Endothelial cell of umbilical vein (primary cell): ENCODE measurements at places on chromosomes 12 and 14. TPM values are rescaled to one million over a fixed set of nuclear protein-coding genes. Genes with fewer than 3 reads are reported as not detected.

The HOXC12 gene
- total RNA-seq: not detected in 2 replicates

DNA sequence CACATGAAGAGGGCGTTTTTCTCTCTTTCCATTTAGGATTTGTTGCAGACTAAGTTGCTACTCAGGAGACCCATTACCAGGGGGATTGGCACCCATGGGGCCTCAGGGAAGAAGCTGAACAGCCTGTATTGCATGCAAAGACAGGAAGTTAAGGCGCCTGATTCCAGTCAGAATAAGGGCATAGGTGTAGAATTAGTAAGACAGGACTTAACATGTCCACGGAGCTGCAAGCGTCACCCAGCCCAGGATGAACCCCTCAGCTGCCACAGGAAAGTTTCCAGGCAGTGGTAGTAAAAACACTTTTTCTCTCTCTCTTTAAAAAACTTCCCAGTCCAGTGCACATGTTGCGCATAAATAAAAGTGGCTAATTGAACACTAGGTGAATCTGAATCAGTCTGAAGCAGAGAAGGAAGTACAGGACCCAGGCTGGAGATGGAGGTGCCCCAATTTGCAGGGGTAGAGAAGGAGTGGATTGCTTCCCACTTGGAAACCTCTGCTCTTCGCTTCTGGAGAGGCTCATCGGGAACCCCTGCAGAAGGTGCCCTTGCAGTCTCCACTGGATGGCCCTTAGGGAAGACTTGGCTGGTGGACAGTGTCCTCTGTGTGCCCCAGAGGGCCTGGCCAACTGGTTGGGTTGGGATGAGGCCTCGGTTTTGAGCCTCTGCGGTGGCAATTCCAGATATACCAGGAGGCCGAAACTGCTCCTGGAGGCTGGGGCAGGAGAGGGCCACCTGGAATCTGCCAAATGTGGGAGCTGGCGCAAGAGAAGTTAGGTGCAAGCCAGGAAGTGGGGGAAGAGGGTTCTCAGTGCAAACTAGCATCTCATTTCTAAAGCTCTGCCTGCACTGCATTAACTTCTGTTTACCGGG, 10.7 kb upstream of the TBX3 start:
- H3K4me3 ChIP-seq: no peak overlapping the region
- no peaks in the 10 kb centered on the region for H3K4me1 ChIP-seq
- no peak for DNase-seq

The KLRC4 gene
- total RNA-seq: not detected in 2 replicates

DNA sequence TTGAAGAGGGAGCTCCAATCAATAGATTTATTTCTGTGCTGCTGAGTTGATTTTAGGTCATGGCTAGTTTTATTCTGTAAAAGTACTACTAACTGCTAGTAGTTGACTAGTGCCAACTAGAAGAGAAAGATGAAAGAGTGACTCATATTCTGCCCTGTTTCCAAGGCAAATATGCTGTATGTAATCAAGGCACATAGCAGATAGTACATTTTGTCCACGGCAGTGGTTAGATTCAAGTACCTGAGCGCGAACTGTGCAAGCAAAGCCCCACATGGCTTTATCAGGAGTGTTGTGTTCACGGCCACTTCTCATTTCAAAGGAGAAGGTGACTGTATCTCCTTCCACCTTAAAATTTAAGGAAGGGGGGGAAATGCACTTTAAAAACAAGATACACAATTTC, 126.8 kb downstream of the TRAFD1 start:
- no peaks in the 10 kb centered on the region for H3K27me3 ChIP-seq
- H3K27ac ChIP-seq: no peak overlapping the region
- no peak for DNase-seq
- peaks cover 3% of the 10 kb centered on the region for H3K36me3 ChIP-seq
- H3K4me3 ChIP-seq: no peak overlapping the region

GRCh38 chr12:33670284-33670683, 230.7 kb upstream of the SYT10 start:
- H3K27me3 ChIP-seq: no peaks in the 10 kb centered on the region
- no peaks in the 10 kb centered on the region for H3K4me1 ChIP-seq
- DNase-seq: no peak
- no peak overlapping the region for H3K27ac ChIP-seq
- no peaks in the 10 kb centered on the region for H3K36me3 ChIP-seq
- no peak overlapping the region for H3K4me3 ChIP-seq

DNA sequence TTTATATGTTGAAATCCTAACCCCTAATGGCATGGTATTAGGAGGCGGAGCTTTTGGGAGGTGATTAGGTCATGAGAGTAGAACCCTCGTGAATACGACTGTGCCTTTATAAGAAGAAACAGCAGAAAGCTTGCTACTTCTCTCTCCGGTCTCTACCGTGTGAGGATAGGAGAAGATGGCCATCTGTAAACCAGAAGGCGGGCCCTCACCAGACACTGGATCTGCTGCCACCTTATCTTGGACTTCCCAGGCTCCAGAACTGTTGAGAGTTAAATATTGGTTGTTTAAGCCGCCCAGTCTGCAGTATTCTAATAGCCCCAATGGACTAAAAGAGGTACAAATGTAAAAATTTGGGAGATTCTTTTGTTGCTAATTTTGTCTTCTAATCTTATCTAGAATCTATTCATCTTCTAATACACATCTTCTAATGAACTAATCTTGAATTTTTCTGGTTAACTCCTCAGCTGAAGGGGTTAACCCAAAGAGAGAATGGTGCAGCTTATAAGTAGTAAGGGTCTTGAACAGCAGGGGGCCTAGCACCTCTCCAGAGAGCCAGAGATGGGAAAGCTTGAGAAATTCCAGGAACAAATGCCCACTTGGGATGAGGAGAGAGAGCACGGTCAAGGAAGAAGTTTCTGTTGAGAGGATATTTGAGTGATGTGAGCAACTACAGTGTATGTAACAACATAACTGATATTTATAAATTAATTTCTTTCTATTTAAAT, 264.0 kb upstream of the GRIP1 start:
- no peaks in the 10 kb centered on the region for H3K36me3 ChIP-seq
- no peaks in the 10 kb centered on the region for H3K27me3 ChIP-seq
- no peaks in the 10 kb centered on the region for H3K4me1 ChIP-seq
- no peak overlapping the region for H3K4me3 ChIP-seq
- no peak overlapping the region for H3K27ac ChIP-seq
- no peak for DNase-seq

- no peak for DNase-seq
- no peaks in the 10 kb centered on the region for H3K4me1 ChIP-seq
- no peaks in the 10 kb centered on the region for H3K36me3 ChIP-seq
- H3K27ac ChIP-seq: no peak overlapping the region
- H3K4me3 ChIP-seq: no peak overlapping the region
Observed at GRCh38 chr14:49882826-49883694, 9.8 kb upstream of the ARF6 start.

DNA sequence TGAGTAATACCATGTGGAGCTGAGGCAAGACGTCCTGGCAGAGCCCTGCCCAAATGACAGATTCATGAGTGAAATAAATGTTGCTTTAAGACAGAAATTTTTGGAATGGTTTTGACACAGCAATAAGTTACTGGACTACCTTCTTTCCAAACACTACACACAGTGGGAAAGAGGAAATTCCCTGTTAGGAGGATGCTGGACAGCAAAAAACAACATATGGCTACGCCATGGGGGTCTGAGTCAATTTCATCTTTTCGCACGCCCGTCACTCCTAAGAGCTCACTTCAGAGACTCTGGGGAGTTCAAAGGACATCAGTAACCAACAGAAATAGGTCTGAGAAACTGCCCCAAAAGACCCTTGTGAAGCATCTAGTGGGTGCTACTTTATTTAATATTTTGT, 55.4 kb downstream of the TMEM132C start:
- no peak overlapping the region for H3K27ac ChIP-seq
- H3K36me3 ChIP-seq: no peaks in the 10 kb centered on the region
- H3K27me3 ChIP-seq: no peaks in the 10 kb centered on the region
- no peak for DNase-seq
- H3K4me3 ChIP-seq: no peak overlapping the region
- no peaks in the 10 kb centered on the region for H3K4me1 ChIP-seq

GRCh38 chr12:101794574-101794973, 36.2 kb downstream of the GNPTAB start:
- no peaks in the 10 kb centered on the region for H3K4me1 ChIP-seq
- DNase-seq: no peak
- H3K4me3 ChIP-seq: no peak overlapping the region
- H3K36me3 ChIP-seq: no peaks in the 10 kb centered on the region
- H3K27me3 ChIP-seq: no peaks in the 10 kb centered on the region

DNA sequence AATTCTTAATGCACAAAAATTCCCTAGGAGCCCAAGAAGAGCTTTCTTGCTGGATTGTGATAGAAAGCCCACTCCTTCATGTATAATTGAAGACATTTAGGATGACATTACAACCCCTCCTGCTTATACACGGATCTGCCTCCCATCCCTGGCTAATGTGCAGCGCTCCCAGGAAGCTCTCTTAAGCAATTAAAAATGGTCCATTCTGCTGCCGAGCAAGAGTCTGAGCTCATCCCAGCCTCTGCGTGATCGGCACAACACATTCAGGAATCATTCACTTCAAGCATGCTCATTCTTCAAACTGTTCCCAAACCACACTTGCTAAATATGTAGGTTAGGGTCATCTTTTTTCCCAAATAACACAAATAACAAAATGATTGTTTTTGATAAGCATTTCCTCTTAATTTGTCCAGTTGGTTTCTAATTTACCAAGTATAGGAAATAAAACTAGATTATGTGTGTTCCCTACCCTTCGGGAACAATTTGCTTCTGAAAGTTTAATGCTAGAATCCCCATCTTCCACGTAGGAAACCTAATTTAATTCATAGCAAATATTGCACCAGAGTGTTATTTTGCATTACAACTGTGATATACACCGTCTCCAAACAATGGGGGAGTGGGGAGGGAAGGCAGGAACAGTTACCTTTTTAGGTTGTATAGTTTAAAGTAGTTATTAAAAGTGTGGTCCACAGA, 17.3 kb upstream of the TMEM233 start:
- no peaks in the 10 kb centered on the region for H3K36me3 ChIP-seq
- H3K4me1 ChIP-seq: no peaks in the 10 kb centered on the region
- no peak overlapping the region for H3K27ac ChIP-seq
- DNase-seq: no peak
- H3K4me3 ChIP-seq: no peak overlapping the region
- H3K27me3 ChIP-seq: no peaks in the 10 kb centered on the region

The KRT7 gene
- 293 and 420 TPM in 2 replicates for total RNA-seq

GRCh38 chr12:39077226-39077625, 171.8 kb upstream of the CPNE8 start:
- no peak for DNase-seq
- no peaks in the 10 kb centered on the region for H3K4me1 ChIP-seq
- H3K36me3 ChIP-seq: no peaks in the 10 kb centered on the region
- H3K4me3 ChIP-seq: no peak overlapping the region
- no peak overlapping the region for H3K27ac ChIP-seq

- H3K36me3 ChIP-seq: no peaks in the 10 kb centered on the region
- no peaks in the 10 kb centered on the region for H3K4me1 ChIP-seq
- no peak overlapping the region for H3K27ac ChIP-seq
- H3K4me3 ChIP-seq: no peak overlapping the region
Observed at GRCh38 chr12:22332202-22332601, 2.3 kb downstream of the ST8SIA1 start.

- H3K4me3 ChIP-seq: no peak overlapping the region
- no peaks in the 10 kb centered on the region for H3K4me1 ChIP-seq
- H3K27ac ChIP-seq: no peak overlapping the region
- H3K36me3 ChIP-seq: peaks cover 38% of the 10 kb centered on the region
Observed at GRCh38 chr12:6979021-6979420, 8.3 kb downstream of the EMG1 start.

DNA sequence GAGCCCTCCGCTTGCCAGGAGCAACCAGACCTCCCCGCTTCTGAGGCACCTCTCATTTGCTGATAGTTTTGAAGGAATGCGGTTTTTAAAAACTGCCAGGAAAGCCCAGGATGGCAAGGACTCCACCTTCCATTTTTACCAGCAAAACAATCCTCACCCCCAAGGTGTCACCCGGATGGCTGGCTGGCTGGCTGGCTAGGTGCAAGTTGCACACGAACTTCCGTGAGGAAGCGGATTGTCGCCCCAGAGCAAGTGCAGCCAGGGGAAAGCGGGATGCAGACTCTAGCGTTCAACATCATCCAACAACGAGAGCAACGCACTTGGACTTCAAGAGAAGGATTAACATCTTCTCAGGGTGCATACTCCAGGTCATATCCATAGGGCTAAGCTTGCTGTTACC, 125.4 kb downstream of the RIMBP2 start:
- no peak overlapping the region for H3K27ac ChIP-seq
- no peaks in the 10 kb centered on the region for H3K27me3 ChIP-seq
- DNase-seq: no peak

GRCh38 chr12:57343703-57344378, 87.0 kb downstream of the R3HDM2 start:
- H3K36me3 ChIP-seq: no peaks in the 10 kb centered on the region
- H3K4me3 ChIP-seq: no peak overlapping the region
- H3K27me3 ChIP-seq: no peaks in the 10 kb centered on the region
- H3K27ac ChIP-seq: no peak overlapping the region

DNA sequence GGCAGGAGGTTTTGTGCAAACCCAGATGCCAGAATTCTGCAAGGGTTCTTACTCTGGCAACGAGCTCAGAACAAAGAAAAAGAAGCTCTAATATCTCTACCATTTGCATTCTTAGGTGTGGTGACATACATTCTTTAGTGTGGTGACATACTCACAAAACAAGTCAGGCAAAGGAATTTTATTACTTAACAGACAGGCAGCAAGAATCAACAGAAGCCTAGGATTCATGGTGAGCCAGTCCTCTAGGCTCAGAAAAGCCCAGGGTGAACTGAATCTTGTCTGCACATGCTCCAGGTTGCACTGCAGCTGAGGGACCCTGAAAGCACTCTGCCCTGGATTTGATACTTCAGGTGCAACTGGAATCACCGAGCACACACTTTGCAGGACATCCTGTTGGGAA, 122.4 kb upstream of the PTPRQ start:
- no peak overlapping the region for H3K4me3 ChIP-seq
- no peaks in the 10 kb centered on the region for H3K4me1 ChIP-seq
- no peak for DNase-seq
- no peak overlapping the region for H3K27ac ChIP-seq
- H3K36me3 ChIP-seq: no peaks in the 10 kb centered on the region
- H3K27me3 ChIP-seq: no peaks in the 10 kb centered on the region

GRCh38 chr12:64993461-64993860, 127.6 kb downstream of the WIF1 start:
- no peak for DNase-seq
- no peak overlapping the region for H3K27ac ChIP-seq
- no peaks in the 10 kb centered on the region for H3K4me1 ChIP-seq

DNA sequence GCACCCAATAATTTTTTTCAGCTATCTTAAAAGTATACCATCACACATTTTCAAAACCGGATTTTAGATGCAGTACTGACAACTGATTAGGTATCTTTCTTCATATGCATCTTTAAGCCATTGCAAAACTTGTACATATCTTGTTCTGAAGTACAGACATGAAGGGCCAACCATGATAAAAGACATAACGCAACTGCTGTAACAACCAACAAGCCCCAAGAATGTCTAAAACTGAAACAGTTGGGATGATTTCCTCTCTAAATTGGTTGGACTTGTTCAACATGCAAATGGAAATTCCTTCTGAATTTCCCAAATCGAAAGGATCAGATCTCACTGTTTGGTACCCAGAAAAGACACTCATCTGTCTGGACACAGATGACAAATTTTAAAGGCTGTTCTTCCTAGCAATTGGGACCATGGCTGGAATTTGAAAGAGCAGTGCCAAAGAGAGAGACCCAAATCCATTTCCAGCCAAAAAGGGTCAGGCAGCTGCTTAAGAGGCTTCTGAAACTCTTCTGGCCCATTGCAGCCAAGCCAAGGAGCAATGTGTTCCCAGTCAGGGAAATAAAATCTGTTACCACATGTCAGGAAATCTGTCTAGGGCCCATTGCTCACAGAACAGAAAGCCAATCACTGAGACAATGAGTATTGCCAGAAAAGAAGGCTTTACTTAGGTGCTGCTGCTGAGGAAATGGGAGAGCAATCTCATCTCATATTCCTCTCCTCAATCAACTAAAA, 1122.4 kb upstream of the USP15 start:
- H3K27me3 ChIP-seq: no peaks in the 10 kb centered on the region
- DNase-seq: no peak
- H3K27ac ChIP-seq: no peak overlapping the region
- no peak overlapping the region for H3K4me3 ChIP-seq
- no peaks in the 10 kb centered on the region for H3K4me1 ChIP-seq

The ASCL1 gene
- not detected in 2 replicates for total RNA-seq
